Activated naive CD4-positive, alpha-beta T cell treated with anti-CD3 and anti-CD28 coated beads for 36 hours (primary cell): ENCODE measurements at places on chromosomes 4 and X.

DNA sequence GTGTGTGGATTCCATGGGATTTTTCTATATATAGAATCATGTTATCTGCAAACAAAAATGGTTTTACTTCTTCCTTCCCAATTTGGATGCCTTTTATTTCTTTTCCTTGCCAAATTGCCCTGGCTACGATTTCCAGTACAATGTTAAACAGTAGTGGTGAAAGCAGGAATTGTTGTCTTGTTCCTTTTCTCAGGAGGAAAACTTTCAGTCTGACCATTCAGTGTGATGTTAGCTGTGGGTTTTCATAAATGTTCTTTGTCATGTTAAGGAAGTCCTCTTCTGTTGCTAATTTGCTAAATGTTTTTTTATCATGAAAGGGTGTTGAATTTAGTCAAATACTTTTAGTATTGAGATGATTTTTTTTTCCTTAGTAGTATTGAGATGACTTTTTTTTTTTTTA is 10.9 kb downstream of the SAP30 start:
- DNase-seq = no peak

DNA sequence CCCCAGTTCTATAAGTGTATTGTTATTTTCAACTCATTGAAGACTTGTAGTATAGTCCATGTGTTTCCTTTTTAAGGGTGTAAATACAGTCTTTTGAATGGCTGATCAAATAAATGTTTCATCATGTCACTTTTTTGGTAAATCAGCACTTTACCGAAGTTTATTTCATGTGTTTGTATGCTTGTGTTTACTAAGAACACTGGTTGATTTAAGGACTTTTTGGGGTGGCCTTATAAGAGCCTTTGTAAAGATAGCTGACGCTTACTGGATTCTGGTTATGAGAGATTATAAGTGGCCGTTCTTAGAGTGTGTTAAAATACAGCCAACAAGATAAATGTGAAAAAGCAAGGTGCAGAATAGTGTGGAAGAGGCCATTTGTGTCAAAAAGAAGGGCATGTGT is 2.6 kb downstream of the UBE2K start:
- DNase-seq = no peak

GRCh38 chr4:74367656-74368290 is 2.8 kb downstream of the EREG start:
- no peak for DNase-seq

GRCh38 chr4:186221624-186222023 is 5.7 kb upstream of the KLKB1 start:
- DNase-seq = no peak

GRCh38 chr4:104868533-104868932 is 278.1 kb upstream of the TET2 start:
- no peak for DNase-seq
